ENCODE measurements at places on chromosomes 5 and 9.

GRCh38 chr9:2128618-2129017, 113.5 kb downstream of the SMARCA2 start:
- no peak for DNase-seq

- no peak for DNase-seq
Observed at GRCh38 chr9:89946741-89947140, 341.9 kb downstream of the GADD45G start.

DNA sequence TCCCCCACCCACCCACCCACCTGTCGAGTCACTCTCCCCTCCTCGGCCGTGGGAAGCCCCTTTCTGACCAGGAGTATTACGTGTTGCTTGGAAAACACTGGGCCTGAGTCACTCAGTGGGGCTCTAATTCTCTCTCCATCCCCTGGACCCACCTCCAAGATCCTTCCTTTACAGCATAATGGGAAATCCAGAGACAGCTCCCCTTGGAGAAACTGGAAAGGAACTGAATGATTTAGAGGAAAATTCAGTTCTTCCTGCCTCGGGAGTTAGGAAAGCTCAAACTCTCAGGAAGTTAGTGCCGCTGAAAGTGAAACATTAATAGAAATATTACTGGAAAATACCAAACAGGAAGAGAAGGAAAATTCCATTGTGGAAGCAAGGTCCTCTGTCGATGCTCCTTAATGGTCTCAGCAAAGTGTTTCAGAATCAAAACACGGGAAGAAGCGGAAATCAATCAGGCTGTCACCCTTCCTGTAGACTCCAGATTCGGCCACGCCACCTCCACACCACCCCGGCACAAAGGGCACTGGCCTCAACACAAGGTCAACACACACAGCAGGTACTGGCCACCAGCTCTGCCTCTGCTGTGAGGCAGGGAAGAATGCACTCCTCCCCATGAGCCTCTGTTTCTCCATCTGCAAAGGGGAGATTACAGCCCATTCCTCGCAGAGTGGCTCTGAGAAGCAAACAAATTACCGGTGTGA, 9.6 kb downstream of the SHB start:
- no peak for DNase-seq

GRCh38 chr5:1783216-1783554, 16.5 kb downstream of the MRPL36 start:
- DNase-seq = no peak

- DNase-seq = no peak
Observed at GRCh38 chr5:26805076-26805475, 233.3 kb downstream of the CDH9 start.

DNA sequence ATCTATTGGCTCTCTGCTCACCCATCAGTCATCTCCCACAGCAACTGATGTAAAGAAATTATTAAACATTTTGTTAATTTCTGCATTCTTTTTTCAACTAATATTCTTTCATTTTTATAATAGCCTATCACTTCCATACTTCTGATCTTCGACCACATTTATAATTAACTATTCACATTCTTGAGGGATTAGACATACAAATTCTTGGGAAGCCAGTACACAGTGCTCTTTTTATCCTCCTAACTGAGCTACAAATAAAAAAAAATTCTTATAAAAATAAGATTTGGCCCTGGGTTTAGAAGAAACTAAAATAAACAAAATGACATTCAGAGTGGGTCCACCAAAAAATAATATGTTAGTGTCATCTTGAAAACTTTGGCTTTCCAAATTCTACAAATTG, 103.7 kb upstream of the ITGA1 start:
- DNase-seq = no peak

GRCh38 chr9:36868586-36869282, 165.3 kb downstream of the PAX5 start:
- no peak for DNase-seq

- no peak for DNase-seq
Observed at GRCh38 chr5:173735691-173736090, 119.2 kb upstream of the BOD1 start.

GRCh38 chr5:132272311-132273210, 15.1 kb downstream of the PDLIM4 start:
- peak; percentile 73 for DNase-seq

GRCh38 chr9:20023210-20023905, 234.5 kb upstream of the SLC24A2 start:
- no peak for DNase-seq

DNA sequence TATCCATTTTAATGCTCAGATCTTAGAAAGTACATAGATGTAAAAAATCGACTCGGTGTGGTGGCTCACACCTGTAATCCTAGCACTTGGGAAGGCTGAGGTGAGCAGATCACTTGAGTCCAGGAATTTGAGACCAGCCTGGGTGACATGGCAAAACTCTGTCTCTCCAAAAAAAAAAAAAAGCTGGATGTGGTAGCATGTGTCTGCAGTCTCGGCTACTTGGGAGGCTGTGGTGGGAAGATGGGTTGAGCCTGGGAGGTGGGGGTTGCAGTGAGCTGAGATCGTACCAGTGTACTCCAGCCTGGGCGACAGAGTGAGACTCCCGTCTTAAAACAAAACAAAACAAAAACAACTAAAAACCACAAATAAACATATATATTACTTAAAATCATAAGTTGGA, 61.4 kb downstream of the RASA1 start:
- no peak for DNase-seq

GRCh38 chr5:170147753-170148264, 42.1 kb downstream of the FOXI1 start:
- DNase-seq = no peak

GRCh38 chr5:146336197-146336596, 2.4 kb upstream of the POU4F3 start:
- no peak for DNase-seq

DNA sequence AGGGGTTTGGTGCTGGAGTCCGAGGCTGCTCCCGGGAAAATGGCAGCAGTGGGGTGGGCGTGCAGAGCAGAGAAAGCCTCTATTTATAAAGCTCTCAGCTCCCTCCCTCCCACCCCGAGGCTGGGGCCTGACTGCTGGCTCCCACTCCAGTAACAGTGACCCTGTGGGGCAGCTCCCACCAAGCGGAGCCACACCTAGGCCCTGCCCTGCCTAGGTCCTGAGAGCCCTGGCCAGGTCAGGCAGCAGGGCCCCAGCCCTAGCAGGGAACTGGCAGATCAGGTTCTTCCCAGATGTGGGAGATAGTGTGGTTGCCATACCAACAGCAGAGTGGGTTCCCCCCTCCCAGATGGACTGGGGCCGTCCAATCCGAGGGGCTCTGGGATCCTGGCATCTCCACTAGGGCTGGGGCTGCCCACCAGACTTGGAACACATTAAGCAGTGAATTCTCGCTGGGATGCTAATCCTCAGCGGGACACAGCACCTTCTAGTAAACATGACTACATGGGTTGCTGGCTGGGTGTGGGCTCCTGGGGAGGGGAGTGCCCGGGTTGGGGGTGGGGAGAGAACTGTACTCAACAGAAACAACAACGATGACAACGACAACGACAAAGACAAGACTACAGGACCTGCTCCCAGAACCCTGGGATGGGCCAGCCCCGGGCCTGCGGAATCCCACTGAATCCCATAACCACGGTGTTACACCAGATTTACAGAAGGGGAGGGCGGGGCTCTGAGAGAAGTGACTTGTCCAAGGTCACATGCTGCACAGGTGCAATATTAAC, 1.5 kb downstream of the SH3GLB2 start:
- DNase-seq = no peak

GRCh38 chr5:95285409-95285755, 488 bp upstream of the MCTP1 start:
- no peak for DNase-seq

DNA sequence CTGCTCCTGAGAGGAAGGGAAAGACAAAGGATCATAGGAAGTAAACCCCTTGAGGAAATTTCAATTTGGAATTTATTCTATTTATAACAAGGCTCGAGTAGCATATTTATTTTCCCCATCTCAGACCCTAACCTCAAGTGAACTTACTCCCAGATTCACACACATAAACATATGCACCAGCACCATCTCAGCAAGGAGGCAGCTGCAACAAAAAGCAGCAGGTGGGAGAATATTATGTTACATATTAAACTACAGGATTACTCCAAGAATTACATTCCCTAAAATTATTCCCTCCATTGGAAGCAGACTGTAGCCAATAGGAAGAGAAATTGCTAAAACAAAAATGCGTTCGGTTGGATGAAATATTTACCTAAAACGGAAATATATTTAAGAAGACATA, 108.4 kb upstream of the PRSS3 start:
- DNase-seq = no peak

GRCh38 chr5:1432296-1432695, 12.9 kb downstream of the SLC6A3 start:
- DNase-seq = no peak

All from ovary (tissue), 10 donors.